Activated CD8-positive, alpha-beta memory T cell treated with anti-CD3 and anti-CD28 coated beads, Interleukin-2, amount 10 ng/mL, durations not matched to agents 7 days and 5 days (primary cell): ENCODE measurements at places on chromosomes 16 and 17.
A peak's percentile ranks its signal among the peaks of the same experiment; 100 is the strongest.

- peak; percentile 57 for DNase-seq
Observed at GRCh38 chr16:78503602-78504001, 404.1 kb downstream of the WWOX start.

GRCh38 chr17:10624969-10625368, 32.1 kb downstream of the MYH3 start:
- DNase-seq: no peak

GRCh38 chr17:42407289-42407836, 15.7 kb downstream of the CAVIN1 start:
- peak; percentile 76 for DNase-seq

DNA sequence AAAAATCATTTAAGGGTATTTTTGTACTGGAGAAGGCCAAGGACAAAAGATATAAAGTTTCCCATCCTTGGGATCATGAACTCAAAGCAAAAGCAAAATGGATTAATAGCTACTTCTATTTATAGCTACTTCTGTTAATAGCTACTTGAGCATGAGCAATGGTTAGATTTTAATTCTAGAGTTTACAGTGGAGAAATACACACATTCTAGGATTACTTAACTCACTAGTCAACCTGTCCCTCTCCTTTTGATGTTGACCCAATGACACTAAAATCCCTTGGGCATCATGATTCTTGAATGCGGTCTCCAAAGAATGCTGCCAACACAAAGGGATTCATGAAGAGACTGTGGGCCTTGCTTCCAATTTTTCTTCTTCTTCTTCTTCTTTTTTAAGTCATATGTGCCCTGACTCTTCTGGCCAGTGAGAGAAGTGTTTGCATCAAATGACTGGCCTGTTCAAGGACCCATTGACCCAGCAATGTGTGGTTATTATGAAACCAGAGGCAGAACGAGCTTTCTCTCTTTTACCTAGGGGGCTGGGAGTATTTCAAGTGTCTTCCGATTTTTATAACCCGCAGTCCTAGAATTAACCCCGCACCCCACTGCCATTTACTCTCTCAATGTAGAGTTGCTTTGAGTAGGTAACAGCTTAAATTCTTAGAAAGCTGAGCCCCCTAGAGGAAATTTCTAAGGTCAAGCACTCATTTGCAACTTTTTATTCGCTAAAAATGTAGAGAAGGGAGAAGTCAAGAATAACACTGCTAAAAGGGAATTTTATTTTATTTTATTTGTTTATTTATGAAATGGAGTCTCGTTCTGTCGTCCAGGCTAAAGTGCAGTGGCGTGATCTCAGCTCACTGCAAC, 34.6 kb downstream of the OTOA start:
- DNase-seq: no peak

GRCh38 chr17:12624211-12624610, 41.5 kb upstream of the MYOCD start:
- no peak for DNase-seq

DNA sequence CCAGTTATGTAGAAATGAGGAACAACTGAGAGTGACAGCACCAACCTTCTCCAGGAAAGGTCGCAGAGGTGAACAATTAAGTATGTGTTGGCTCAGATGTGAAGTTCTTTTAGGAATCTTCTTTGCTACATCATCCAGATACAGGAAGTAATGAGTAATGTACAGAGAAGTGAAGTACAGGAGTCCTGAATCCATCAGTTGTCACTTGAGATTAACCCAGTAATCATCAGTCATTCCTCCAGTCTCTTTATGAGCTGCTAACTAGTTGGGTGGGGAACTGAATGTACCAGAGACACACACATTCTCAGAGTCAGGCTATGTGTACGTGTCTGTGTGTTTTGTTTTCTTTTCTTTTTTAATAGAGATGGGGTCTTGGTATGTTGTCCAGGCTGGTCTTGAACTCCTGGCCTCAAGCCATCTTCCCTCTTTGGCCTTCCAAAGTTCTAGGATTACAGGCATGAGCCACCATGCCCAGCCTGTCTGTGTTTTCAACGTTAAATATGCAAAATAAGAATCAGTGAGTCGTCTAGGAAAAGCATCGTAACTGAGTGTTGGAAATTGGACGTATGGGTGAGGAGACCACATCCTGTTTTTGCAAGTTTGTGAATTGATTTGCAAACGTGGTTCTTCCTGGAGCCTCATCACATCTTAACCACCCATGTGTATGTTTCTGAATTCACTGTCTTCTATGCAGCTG, 19.9 kb downstream of the ZNF200 start:
- DNase-seq: peak; percentile 64

DNA sequence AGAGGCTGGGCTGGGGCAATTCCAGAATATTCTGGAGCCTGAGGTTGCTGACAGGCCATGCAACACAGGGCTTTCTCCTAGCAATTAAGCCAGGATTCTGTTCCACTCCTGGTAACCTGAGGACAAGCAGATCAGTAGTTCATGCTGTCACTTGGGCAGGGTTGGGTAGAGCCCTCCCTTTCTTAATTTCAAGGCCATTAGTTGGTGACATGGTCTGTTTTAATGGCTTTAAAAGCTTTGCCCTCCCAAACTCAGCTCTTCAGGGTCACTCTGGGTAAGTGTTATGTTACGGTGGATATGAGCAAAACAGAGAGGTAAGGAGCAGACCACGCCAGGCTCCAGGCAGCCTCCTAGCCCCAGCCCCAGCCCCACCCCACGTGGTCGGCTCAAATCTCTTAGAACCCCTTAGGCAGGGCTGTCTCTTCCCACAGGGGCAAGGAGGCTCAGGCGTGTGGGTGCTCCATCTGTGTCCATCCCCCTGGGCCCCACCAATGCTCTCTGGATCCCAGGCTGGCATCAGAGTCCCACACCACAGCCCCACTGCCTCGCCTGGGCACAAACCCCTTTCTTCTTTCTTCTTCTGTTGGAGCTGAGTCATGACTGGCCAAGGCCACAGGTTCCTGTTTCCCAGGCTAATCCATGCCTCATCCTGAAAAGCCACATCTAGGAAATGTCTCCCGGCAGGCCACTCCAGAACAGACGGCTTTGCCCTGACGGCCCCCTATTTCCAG, 27.5 kb downstream of the CEP295NL start:
- no peak for DNase-seq

DNA sequence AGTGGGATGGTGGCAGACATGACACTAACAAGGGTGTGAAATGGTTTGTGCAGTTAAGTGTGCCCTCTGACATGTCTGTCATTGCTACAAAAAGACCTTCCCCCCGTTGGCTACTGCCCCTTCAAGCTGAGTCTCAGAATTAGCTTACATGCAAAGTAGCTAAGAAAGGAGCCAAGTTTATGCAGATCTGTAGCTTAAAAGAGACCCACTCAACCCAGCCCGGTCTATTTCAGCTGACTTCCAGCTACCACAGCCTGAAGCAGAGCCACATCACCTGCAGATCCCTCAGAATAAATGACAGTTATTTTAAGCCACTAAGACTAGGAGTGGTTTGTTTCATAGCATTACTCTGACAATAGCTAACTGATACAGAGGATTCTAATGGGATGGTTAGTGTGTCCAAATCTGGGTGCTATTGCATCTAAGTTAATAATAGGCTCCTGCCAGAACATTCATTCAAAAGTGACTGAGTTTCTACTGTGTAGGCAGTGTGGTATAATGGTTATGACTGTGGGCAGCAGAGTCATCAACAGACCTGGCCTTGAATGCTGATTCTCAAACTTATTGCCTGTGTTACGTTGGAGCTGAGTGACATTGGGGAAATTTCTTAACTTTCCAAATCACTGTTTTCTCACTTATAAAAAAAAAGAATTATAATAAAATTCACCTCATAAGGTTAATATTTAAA, 11.7 kb downstream of the C17orf67 start:
- DNase-seq: no peak

GRCh38 chr16:14955546-14956231, 18.4 kb downstream of the NPIPA1 start:
- no peak for DNase-seq

GRCh38 chr17:17395246-17395802, 81.5 kb upstream of the MED9 start:
- no peak for DNase-seq

GRCh38 chr17:82608816-82609215, 39.4 kb downstream of the WDR45B start:
- DNase-seq: no peak

DNA sequence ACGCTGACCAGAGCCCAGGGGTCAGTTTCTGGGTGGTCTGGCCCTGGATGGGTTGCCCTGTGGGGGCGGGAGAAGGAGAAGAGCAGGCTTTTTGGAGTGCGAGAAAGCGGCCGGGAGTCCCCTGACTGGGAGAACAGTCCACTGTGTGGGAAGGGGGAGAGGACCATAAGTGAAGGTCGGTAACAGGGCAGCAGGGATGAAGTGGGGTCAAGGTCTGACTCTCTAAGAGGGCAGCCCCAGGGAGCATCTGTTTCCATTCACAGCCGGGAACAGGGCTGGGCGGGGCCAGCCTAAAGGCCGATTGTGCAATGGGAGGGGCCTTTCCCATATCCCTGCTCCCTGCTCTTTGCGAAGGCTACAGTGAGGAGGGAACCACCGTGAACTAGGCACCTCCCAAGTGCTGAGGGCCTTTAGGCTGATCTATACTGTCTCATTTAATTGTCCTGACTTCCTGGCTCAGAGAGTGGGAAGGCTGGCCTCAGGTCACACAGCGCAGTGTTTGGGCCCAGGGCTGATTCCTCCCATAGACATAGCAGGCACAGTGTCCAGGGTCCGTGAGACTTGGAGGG, 10.4 kb upstream of the WFDC1 start:
- no peak for DNase-seq

GRCh38 chr17:17941015-17941414, 31.2 kb downstream of the TOM1L2 start:
- DNase-seq: no peak

- DNase-seq: no peak
Observed at GRCh38 chr17:2701996-2702741, 9.4 kb downstream of the CLUH start.

- no peak for DNase-seq
Observed at GRCh38 chr16:30700491-30700890, 1.5 kb downstream of the SRCAP start.

- DNase-seq: no peak
Observed at GRCh38 chr17:48375356-48375755, 54.7 kb downstream of the SKAP1 start.

DNA sequence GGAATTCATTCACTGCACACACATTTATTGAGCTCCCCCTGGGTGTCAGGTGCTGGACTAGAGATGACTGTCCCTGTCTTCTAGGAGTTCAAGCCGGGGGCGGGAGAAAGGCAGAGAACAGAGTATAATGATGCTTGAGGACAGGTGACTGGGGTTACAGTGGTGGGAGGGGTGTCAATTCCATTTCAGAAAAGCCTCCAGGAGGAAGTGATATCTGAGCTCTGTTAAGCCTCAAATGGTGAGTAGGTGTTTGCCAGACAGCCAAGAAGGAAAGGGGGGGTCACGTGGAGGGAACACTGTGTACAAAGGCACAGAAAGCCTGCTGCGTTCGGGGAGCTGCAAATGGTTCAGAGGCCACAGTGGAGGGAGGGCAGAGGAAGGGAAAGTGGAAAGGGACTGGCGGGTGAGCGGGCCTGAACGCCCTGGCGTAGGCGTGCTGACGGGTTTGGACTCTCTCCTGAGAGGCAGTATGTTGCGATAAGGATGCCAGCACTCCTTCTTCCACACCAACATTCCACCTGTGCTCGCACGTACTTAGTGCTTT, 9.7 kb upstream of the NXPH3 start:
- no peak for DNase-seq

- DNase-seq: no peak
Observed at GRCh38 chr16:47310792-47311211, 150.1 kb downstream of the ITFG1 start.

GRCh38 chr17:36212272-36212605, 1.4 kb downstream of the CCL4L2 start:
- no peak for DNase-seq

DNA sequence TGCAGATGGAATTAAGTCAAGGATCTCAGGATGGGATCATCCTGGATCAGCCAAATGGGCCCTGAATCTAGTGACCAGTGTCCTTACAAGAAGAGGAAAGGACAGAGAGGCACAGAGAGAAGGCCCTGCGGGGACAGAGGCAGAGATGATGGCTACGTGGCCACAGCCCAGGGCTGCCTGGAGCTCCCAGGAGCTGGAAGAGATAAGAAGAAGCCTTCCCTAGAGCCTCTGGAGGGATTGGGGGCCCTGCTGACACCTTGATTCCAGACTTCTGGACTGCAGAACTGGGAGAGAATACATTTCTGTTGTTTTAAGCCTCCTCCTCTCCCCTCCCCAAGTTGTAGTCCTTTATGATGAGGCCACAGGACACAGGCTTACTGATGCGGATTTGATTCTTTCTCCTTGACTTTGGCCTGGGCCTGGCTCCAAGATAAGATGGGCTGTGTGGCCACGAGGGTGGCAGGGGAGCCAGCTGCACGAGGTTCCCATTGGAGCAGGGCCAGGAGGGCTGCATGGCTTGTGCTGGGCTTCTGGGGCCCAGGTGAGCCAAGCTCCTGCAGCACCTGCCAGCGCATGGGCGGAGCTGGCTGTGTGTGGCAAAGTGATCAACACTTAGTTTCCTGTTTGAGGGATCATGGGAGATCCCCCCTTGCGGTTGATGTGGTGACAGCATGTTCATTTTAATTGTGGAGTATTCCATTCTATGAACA, 146.1 kb downstream of the IRF8 start:
- peak; percentile 64 for DNase-seq

GRCh38 chr16:8798535-8799157, 1.0 kb downstream of the PMM2 start:
- DNase-seq: peak; percentile 46

- DNase-seq: peak; percentile 71
Observed at GRCh38 chr16:87806641-87807546, 41.1 kb upstream of the KLHDC4 start.

- no peak for DNase-seq
Observed at GRCh38 chr17:79918581-79919163, 79.4 kb upstream of the CBX4 start.

DNA sequence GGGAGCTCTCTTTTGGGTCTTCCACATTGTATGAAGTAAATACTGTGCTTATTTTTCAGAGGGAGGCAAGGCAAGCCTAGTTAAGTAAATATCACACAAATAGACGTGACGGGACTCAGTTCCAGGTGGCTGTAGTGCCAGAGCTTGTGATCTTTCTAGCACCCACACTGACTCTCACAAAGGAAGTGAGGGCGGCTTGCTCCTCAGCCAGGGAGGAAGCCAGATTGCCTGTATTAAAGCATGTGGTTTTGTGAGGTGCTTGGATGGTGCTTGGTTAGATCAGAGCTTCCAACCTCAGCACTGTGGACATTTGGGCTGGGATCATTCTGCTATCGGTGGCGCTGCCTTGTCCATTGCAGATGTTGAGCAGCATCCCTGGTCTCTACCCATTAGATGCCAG, 80.1 kb downstream of the VAT1L start:
- peak; percentile 41 for DNase-seq

GRCh38 chr16:67456391-67457081, 24.4 kb downstream of the ATP6V0D1 start:
- no peak for DNase-seq

GRCh38 chr17:34024806-34025551, 230.1 kb upstream of the CCL2 start:
- no peak for DNase-seq

DNA sequence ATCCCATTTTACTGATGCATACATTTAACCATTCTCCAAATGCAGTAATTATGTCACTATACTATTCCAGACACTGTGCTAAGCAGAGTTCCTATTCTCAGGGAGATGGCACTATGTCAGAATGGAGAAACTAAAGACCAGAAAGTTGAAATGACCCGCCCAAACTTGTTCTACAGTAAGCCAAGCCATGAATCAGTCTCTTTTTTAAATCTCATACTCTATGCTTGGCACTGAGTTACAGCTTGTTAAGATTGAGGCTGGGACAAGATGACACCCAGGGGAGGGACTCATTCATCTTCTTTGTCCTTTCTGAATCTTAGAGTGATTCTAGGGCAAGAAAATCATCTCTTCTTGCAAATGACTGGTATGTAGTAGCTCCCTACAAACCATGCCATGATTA, 247.0 kb upstream of the CCL2 start:
- DNase-seq: no peak

GRCh38 chr17:20935740-20936139, 107.1 kb downstream of the USP22 start:
- no peak for DNase-seq
